HTR-8/SVneo (cell line): ENCODE measurements at places on chromosomes 3 and 15.

DNA sequence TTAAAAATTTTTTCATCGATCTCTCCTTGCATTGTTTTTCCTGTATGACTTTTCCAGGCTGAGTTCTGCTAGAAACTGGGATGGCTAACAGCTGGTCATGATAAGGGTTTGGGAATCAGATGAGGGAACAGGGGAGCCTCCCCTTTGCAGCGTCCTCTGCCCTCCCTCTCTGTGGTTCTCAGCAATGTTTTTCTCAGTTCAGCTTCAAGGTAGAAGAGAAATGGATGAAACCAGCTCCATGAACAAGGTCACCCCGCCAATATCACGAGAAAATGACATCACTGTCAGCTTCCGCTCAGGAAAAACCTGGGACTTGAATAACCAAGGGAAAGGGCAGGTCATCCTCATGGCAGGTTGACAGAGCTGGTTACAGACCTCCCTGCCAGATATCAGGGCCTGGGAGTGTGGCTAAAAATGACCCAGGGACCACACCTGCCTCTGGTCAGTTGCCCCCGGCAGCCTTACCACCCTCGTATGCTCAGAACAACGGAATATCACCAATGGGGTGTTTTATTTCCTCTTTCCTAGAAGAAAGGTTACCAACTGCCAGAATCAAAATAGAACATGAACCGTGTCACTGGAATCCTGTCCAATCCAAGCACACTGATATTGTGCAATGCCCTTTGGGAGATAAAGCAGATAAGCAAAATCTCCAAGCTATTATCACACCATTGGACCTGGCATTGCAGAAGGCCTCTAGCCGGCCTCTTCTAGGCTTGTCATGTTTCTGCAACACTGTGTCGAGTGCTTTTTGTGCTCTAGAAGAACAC is 26.1 kb downstream of the LSM3 start:
- DNase-seq: no peak

DNA sequence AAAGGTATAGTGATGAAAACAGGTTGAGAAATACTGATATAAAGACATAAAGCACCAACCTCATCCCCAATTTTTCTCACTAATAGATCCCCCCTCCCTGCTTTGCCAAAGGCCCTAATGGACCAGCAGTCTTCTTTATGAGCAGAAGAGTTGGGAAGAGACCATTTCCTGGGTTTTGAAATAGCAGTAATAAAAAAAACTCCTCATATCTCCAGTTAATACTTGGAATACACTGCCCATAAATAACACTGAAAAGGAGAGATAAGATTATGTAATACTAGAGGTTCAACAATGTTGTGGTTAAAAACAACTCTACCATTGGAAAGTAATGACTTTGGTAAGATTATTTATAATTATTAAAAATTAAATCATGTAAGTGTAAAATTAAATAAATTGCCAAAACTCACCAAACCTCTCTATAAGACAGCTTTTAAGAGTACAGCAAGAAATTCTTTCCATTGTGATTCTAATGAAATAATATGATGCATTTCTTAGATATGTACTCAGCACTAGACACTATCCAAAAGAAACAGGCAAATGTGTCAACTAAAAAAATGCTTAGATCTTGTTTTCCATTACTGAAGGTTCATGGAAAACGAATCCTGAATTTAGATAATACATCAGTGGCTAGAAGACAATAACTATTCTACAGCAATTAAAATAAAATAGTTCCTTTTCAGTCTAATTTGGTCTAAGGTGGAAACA is 88.2 kb downstream of the FAIM start:
- DNase-seq: no peak

GRCh38 chr15:73550190-73550589 is 83.0 kb downstream of the NPTN start:
- no peak for DNase-seq

- no peak for DNase-seq
These were observed 389 bp downstream of the ARPC4 start for GRCh38 chr3:9793161-9793781.

- no peak for DNase-seq
These were observed 94.6 kb downstream of the GMNC start for GRCh38 chr3:190767851-190768250.

GRCh38 chr15:85556618-85556895 is 176.2 kb downstream of the AKAP13 start:
- no peak for DNase-seq

GRCh38 chr15:52234596-52235541 is 43.7 kb upstream of the GNB5 start:
- no peak for DNase-seq

DNA sequence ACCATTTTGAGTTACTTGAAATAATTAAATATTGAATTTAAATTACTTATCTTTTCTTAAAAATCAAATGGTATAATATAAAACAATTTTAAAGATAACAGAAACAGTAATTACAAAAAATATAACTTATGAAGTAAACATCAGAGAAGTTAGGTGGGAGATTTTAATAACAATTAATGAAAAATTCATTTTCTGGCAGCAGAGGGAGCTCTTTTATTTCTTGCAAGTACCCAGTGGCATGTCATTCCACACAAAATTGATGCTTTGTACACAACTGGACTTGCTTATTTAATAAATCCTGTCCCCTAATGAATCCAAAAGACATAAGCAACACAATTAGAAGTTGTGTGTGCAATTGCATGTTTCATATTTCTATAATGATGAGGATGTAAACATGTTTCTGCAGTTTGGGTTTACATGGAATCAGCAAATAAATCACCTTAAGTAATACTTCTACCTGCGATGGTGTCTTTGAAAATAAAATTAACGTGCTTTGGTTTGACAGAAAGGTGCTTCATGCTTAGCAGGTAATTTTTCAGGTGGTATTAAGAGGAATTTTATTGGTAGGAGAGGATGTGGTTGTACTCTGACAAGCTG is 861.3 kb downstream of the ZPLD1 start:
- no peak for DNase-seq

GRCh38 chr3:6989608-6990291 is 128.8 kb downstream of the GRM7 start:
- no peak for DNase-seq

- DNase-seq: no peak
These were observed 289.6 kb downstream of the UACA start for GRCh38 chr15:70473581-70474370.

- peak; percentile 79 for DNase-seq
These were observed 50.0 kb downstream of the DNAJB8 start for GRCh38 chr3:128416578-128417211.

- no peak for DNase-seq
These were observed 8.9 kb downstream of the OXNAD1 start for GRCh38 chr3:16273867-16274266.

DNA sequence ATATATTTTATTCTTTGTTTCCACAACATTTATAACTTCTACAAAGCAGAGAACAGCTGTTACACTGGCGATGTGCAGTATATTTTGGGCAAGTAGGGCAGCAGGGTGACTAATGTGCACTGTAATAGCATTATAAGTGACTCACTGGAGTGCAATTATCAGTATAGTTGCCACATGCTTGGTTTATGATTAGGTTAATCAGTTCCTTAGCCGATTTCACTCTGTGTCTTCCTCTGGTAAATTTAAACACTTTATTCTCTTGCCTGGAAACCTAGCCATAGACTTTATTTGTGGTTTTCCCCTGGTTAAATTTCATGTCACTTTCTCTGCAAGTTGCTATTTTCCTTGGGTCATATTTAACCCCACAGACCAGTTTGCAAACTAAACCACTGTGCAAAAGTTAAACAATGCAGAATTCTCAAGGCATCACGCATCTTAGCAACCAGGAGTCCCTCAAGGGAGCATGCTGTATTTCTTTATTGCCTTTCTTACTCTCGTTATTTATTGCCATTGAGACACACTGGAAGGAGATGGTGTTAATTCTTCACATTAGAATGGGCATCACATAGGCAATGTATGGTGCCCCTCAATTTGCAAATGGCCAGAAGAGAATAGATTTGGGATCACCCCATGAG is 690.2 kb upstream of the DPPA4 start:
- DNase-seq: no peak

GRCh38 chr3:97816811-97817210 is 5.0 kb upstream of the CRYBG3 start:
- no peak for DNase-seq

DNA sequence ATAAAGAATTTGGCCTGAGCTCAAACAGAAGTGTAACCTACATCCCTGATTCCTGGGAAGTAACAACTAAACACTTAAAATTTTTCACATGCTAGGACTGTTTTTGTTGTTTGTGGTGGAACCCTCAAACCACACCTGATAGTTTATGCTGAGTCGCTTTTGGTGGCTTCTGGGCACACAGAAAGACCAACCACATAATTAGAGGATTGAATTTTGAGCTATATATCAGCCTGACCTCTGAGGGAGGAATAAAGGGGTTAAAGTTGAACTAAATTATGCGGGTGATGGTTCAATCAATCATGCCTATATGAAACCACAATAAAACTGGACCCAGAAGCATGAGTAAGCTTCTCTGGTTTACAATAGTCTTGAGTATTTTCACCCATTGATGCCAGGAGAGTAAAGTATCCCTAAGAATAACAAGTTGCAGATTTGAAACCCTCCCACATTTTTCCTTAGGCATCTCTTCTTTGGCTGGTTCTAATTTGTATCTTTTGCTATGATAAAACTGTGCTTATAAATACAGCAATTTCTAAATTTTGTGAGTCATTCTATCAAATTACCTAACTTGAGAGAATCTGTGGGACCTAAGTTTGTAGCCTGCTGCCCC is 1304.5 kb upstream of the GBE1 start:
- DNase-seq: peak; percentile 9

DNA sequence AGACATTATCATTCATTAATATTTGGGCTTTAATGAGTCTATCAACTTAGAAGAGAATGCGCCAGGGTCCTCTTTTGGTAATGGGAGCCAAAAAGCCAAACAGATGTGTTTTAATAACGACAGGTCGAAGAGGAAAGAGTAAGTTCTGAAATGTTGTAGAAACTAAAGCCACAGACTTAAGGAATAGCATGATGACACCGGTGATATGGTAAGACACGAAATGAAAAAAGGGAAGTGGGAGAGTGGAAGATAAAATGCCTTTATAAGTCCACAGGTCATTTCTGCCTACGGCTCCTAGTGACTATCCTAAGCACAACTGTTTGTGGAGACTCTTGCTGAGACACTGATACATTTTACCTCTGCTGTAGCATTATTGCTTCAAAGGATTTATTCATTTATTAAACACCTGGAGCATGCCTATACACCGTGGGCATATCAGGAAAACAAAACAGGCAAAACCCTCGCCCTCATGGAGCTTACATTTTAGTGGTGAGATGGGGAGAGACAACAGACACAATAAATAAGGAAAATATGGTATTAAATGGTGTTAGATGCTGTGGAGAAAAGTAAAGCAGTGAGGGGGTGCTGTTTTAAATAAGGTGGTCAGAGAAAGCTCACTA is 11.7 kb upstream of the CD47 start:
- DNase-seq: no peak

- no peak for DNase-seq
These were observed 34.7 kb upstream of the GCSAM start for GRCh38 chr3:112167758-112168157.

DNA sequence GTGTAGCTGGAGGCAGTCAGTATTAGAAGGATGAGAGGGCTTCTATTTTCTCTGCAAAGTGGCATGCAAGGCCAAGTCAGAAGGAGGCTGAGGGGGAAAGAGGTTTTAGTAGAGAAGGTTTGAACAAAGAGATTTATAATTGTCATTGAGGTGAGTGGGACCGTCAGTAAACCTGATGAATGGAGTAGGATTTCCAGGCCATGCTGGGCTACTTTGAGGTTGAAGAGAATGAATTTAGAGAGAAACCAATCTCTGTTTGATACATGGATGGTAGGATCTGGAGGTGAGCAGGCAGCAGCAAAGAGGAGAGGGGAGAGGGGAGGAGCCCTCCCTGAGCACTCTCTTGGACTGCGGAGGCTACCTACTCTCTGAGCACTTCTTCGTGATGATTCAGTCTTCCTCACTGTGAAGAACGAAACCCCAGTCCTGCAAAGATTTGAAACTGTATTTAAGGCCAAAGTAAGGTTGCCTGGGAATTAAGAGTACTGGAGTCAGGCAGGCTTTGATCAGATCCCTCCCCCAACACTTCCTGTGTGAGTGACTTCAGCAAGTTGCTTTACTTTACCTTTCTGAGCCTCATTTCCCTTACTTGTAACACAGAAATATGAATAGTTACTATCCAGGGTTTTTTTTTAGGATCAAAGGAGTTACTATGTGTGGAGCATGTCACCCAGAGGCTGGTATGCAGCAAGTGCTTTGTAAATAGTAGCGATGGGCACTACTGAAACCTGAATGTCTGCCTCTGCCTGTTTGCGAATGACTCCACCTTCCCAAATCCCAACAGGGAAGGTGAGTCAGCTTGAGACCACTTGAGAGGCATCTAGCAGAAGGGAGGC is 75.8 kb downstream of the RPL39L start:
- DNase-seq: no peak

DNA sequence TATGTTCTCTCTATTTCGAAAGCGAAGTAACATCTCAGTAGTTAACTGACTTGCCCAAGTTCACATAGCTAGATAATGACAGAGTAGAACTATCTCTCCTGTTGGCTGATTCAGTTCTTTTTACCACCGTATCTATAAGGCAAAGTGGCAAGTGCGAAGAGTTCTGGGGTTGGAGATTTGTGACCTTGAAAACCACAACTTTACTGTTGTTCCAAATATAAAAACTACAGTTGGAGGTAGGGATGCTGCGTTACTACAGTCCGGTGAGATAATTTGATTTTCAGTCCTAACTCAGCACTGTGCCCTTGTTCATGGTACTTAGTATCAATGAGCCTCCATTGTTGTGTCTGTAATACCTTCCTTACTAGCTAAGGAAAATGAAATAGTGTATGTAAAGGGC is 71.2 kb upstream of the GOLGA8B start:
- DNase-seq: no peak

DNA sequence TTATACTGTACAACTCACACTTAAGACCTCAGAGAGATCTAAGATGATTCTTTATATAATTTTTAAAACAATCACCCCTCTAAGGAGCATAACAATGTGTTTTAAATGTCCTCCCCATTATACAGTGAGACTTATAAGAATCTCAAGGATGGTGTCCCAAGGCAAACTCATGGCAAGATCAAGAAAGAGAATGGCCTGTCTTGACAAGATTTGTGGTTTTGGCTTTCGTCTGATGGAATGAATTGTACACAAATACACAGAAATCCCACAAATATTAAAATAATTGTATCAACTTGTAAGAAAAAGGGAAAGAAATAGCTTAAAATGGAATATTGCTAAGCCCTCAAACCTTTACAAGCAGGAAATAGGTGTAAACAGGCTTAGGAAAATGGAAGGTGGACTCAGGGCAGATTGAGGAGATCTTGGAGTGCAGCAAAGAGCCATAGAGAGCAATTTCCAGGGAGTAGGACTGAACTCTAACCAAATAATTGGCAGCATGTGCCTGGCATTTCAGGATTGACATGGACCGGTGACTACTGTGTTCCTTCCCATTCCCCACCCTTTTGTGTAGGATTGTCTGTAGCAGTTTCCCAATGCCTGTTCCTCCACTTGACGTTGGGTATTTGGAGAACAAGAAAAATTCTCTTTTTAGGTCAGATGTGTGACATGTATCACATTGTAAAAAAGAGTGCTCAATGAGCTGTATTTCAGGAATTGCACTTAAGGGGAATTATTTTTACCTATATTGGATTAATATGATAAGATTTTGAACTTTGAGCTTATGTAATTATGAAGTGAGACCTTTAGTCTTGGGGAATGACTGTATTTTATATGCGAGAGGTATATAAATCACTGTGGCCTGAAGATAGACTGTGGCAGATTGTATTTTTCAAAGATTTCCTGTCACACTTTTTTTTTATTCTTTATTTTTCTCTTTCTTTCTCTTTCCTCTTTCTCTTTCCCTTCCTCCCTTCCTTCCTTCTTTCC is 317.8 kb upstream of the SLITRK3 start:
- DNase-seq: no peak

GRCh38 chr3:20589275-20589674 is 403.3 kb upstream of the SGO1 start:
- DNase-seq: no peak
